ENCODE measurements at places on chromosomes 13 and 19.

GRCh38 chr13:91196958-91197357 lies 150.5 kb upstream of the MIR17HG start:
- no peak for DNase-seq

DNA sequence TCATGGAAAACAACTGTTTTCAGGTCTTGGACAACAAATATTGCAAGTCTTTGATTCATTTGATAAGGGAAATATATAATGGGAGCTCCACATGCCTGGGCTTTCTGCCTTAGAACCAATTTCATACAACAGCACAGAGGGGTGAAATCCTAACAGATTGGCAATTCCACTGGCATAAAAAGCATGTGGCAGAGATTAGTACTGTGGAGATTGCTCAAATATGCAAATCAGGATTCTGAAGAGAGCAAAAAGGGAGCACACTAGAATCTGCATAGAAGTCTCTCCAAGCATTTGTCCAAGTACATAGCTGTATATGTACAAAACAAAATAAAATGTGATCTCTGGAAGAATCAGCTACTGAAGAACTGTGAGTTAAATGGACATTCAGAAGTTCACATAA lies 312.9 kb upstream of the SLITRK5 start:
- no peak for DNase-seq

- DNase-seq, result no peak
These were observed 277.9 kb upstream of the SOX1 start for GRCh38 chr13:111789011-111789410.

DNA sequence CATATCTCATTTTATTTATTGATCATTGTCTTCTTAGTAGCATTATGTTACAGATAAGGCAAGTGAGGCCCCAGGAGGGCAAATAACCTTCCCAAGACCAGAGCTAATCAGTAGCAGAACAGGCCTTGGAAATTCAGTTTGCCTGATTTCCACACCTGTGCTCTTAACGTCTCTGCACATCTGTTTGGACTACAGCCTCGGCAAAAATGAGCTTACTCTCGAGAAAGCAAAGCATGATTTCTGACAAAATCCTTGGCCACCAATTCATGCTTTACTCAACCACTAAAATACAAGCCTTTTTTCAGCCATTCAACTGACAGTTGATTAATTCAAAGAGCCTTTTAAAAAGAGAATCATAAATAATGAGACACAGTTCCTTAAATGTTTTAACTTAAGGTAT lies 309.3 kb upstream of the HTR2A start:
- no peak for DNase-seq

DNA sequence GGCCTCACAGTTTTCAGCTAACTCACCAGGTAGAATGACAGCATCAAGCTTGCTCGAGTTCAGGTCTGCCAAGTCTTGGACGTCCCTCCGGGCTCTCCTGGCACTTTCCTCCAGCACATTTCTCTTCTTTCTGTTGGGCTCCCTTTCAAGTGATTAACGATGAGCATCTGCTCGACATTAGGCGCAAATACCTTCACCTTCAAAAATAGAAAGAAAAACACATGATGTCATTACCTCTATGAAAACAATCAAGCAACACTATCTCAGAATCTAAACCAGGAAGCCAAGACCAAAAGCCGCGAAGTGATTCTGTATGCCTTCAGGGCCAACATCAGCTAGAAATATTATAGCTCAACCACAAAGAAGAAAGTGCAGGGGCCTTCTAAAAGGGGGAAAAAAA lies 15.4 kb upstream of the CLN5 start:
- DNase-seq, result no peak
